ENCODE measurements at places on chromosomes 5 and 9.

DNA sequence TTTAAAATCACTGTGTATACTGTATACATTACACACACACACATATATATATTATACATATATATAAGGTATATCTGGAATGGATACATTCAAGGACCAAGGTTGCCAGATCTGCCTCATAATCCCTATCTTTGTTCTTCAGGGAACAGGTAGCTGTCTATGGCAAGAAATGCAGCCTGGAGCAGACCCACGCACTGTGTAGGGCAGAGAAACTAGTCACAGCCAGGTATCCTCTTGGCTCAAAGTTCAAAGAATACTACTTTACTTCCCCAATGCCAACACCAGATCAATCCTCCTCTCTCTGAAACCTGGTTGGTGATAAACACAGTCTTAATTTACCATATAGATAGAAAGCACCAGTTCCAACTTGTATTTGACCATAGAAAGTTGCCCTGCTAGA is 313.6 kb downstream of the PRELID2 start:
- DNase-seq = no peak

DNA sequence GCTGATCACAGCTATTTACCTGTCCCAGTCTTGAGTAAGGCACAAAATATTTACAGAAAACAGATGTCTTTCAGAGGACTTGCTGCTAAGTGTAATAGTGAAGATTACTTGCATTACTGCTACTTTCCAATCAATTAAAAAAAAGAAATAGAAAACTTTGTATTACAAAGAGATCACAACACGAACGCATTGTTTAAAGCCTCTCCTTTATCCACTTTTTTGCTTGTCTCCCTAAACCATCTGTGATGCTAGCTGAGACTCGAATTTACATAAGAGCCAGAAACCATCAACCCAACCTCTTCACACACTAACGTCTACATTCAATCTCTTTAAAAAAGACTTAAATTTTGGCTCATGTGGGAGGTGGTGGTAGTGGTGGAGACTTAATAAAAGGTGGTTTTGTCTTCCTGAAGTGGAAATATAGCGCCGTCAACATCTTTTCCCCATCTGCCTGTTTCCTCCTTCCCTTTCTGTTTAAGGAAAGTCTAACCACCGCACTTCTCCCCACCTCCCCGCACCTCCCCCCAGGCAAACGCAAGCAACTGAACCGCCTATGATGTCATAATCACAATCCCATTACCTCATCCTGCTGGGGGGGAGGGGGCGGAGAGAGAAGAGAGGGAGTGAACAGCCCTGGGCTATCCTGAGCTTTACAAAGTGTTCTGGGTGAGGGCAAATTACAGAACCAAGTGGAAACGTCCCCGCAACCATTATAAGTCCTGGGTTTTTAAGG is 948 bp upstream of the FAM53C start:
- peak; percentile 88 for DNase-seq

GRCh38 chr9:93676310-93677047 is 100.1 kb downstream of the PHF2 start:
- DNase-seq = no peak

- DNase-seq = peak; percentile 88
Measured at GRCh38 chr9:136655536-136656182, 7.1 kb upstream of the EGFL7 start.

GRCh38 chr5:82164977-82165713 is 113.0 kb downstream of the RPS23 start:
- DNase-seq = no peak

GRCh38 chr5:16666883-16667398 is 50.1 kb upstream of the RETREG1 start:
- DNase-seq = no peak

GRCh38 chr9:98944057-98944733 is 488 bp downstream of the COL15A1 start:
- DNase-seq = no peak

DNA sequence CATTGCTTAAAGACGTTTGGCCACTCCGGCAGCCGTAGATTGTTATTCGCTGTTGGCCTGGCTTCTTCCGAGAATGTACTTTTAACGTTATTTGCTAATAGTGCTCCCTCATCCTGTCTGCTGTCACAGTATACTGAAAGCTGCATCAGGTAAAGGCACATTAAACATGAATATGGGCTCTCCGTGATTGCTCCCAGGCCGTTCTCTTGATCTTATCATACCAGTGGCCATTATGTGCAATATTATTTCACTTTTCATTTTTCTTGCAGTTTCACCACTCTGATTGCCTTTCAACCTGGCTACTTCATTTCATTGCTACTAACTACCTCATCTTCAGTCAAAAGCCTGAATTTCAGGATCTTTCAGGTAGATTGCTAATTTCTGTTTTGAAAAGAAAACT is 34.0 kb downstream of the GLRX start:
- no peak for DNase-seq

- no peak for DNase-seq
Measured at GRCh38 chr9:134839455-134840125, 41.0 kb upstream of the FCN2 start.

DNA sequence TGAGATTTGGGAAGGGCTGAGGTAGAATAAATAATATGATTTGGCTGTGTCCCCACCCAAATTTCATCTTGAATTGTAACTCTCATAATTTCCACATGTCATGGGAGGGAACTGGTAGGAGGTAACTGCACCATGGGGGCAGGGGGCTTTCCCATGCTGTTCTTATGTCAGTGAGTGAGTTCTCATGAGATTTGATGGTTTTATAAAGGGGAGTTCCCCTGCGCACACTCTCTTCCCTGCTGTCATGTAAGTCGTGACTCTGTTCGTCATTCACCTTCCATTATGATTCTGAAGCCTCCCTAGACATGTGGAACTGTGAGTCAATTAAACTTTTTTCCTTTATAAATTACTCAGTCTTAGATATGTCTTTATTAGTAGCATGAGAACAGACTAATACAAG is 115.5 kb upstream of the STARD4 start:
- no peak for DNase-seq

DNA sequence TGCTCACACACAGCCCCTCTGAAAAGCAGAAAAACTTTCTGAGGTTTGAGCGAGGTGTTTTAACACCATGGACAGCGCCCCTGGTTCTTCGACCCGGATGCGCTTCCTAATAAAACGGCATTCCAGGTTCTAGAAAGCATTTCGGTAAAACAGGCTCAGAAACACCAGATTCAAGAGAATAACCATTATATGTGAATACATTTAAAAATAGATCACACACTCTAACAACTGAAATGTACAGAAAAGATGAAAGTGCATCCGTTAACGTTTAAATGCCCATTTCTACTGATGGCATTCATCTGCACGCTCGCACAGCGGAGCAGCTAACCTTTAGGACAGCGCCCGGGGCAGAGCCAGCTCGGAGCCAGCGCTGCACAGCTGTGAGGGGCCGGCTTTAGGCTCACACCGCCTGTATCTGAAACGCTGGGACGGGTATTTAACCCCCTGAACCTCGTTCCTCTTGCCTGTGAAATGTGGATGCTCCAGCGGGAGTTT is 26.3 kb upstream of the TENT4A start:
- no peak for DNase-seq

DNA sequence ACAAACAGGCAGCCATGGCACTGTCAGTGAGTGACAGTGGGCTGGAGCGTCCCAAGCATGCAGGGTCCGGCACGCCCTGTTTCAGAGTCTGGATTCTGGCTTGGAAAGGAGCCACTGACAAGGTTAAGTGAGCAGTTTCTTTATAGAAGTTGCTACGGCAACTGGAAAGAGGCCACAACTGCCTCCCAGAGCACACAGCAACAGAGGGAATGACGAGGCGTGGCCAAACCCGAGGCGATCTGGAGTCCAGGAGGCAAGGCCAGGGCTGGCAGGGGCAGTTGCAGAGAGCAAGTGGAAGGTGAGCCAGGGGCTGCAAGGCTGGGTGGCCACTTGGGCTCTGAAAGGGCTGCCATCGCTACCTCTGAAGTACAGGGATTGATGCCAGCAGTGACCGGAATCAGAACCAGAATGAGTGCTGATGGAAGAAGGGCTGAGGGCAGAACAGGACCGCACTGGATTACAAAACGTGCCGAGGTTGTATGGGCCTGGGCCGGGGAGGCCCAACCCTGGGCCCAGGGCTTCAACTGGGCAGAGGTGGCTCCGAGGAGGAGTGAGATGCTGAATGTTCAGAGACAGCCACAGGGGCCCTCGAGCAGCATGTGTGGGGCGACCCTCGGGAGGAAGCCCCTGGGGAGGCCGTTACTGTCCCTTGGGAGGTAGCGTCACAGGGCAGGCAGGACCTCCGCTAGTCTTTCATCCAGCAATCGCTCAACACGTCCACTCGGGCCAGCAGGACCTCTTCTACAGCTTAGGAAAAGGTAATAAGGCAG is 4.6 kb downstream of the MRPL41 start:
- no peak for DNase-seq

GRCh38 chr5:38715696-38716095 is 130.1 kb upstream of the OSMR start:
- no peak for DNase-seq

DNA sequence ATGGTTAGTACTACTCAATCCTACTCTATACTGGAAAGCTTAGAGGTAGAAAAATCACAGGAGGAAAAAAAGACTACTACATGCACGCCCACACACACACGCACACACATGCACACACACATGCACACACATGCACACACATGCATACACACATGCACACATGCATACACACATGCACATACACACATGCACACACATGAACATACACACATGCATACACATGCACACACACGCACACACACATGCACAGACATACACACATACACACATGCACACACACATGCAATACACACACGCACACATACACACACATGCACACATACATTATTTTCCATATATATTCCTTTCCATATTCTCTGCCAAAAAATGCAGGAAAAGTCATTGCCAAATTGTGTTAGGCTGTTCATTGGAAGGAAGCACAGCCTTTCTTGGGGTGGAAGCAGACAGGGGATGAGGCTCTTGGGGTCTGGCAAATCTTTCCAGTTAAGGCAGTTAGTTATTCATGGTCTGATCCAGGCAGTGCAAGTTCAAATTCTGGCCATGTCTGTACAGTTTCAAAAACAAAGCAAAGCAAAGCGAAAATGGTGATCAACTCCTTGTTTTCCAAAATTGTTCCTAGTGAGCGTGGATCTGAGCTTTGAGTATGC is 187.9 kb upstream of the EGFLAM start:
- DNase-seq = no peak

GRCh38 chr9:128309551-128309950 is 12.7 kb downstream of the TRUB2 start:
- DNase-seq = no peak

DNA sequence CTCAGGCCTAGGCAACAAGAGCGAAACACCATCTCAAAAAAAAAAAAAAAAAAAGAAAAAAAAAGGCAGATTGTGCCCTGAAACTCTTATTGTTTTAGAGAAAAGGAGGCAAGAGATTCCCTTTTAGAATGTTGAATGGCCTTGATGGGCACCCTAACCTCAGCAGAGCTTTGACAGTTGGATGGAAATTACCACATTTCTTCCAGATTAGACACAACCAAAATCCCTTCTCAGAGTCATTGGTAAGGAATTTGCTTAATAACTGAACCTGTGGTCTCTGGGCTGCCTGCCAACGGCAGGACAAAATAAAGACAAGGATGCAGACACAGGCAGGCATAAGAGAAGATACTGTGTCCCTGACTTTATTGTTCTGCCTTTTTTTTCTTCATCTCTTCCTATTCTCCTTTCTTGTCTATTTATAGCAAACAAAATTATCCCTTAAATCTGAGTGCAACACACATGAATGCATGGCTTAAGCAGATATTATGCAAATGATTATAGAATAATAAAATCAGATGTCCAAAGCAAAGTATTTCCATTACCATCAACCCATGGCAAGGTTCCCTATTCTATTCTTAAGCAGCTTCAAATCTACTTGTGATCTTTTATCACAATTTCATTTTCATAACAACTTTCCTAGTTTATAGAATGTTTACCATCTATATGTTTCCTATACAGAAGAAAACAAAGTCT is 37.3 kb upstream of the TRIO start:
- DNase-seq = no peak

GRCh38 chr5:143183989-143184388 is 219.5 kb downstream of the NR3C1 start:
- no peak for DNase-seq

DNA sequence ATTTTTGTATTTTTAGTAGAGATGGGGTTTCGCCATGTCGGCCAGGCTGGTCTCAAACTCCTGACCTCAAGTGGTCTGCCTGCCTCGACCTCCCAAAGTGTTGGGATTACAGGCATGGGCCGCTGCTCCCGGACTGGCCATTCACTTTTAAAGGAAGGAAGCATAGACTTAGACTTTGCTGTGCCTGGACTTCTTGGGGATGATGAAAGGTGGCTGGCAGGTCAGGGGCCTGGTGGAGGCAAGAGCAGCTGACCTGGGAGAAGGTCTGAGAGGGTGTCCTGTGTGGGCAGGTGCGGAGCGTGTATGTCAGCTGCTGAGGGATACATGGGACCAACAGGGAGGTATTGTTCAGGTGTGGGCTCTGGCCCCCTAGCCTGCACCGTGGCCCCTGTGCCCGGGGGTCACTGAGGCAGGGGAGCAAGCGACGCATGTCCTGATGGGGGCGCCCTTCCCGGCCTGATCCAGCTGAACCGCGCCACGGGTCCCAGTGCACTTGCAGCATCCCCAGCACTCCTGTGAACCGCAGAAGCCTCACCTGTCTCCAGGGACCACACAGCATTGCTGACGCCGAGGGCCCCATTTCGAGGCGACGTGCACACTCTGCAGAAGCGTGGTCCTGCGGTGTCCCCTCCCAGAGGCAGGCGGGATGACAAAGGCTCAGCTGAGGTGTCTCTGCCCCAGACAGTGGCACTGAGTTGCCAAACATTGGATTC is 23.1 kb downstream of the NDUFS6 start:
- no peak for DNase-seq

- no peak for DNase-seq
Measured at GRCh38 chr5:27311544-27311943, 273.2 kb upstream of the CDH9 start.

DNA sequence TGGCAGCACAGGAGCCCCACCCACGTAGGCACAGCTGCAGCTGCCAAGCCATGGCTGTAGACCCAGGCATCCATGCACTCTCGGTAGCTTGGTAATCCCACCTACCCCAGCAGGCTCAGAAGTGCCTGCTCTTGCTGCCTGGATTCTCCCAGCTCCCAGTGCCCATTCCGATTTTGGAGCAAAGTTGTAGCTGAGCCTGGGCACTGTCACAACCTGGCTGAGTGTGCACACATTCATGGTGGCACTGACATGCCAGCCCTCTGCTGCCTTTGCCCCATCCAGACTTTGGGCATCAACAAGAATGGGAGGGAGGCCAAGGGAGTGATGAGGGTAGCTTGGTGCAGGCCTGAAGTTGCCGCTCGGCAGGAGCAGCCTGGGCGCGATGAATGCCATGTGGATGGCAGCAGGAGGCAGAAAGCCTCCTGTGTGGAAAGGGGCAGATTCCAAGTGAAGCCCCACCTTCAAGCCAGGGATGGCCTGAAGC is 936.6 kb upstream of the PTPRD start:
- DNase-seq = no peak

DNA sequence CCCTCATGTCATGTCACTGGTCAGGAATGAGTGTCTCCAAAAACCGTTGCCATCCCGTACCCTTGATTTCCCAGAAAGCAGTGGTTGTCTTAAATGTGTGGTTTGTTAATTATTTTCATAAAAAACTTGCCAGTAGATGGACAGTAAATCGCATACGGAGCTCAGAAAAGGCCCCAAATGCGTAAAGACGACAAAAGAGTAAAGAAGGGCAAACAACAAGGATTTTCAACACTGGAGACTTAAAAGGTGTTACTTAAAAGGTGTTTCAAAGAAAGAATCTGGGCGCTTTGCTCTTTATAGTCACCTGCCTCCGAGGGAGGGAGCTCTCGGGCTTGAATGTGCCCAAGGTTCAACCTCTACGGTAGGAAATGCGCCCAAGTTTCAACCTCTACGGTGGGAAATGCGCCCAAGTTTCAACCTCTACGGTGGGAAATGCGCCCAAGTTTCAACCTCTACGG is 734 bp downstream of the KIF27 start:
- no peak for DNase-seq

- DNase-seq = no peak
Measured at GRCh38 chr5:123559434-123559775, 47.4 kb downstream of the CSNK1G3 start.

Data from GDM1 (cell line).